ENCODE measurements at places on chromosomes 12 and 14. TPM values are rescaled to one million over a fixed set of nuclear protein-coding genes. Genes with fewer than 3 reads are reported as not detected.

DNA sequence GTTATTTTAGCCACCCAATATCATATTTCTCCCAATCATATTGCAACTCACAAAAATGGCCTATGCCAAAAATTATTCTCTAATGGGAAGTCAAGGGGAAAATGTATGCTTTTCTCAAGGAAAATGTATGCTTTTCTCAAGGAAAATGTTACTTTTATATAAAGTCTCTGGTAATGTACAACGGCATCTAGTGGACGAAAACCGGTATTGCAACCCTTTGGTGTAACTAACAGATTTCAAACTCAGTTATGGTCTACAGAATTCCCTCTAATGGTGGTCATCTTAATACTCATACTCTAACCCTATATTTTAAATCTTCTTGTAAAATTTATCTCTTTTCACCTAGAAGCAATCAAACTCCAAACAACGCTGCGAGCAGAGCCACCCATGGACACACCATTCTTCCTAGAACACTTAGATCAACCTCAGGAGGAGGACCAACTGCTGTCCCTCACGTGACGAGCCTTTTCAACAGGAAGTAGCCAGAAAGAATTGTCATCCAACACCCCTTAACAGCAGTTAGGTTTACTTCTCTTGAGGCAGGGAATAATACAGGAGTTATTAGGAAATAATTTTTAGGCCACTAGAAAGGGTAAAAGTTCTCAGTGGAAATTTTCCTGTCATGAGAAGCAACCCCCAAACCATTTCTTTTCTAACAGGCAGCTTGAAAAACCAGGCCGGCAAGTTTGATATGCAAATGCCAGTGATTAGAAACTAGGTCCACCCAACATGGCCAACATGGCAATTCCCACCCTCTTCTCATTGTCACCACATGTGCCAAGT lies 20.1 kb downstream of the APOBEC1 start:
- H3K4me3 ChIP-seq: no peak overlapping the region
- no peak overlapping the region for H3K27ac ChIP-seq
- H3K36me3 ChIP-seq: no peaks in the 10 kb centered on the region
- no peaks in the 10 kb centered on the region for H3K4me1 ChIP-seq

DNA sequence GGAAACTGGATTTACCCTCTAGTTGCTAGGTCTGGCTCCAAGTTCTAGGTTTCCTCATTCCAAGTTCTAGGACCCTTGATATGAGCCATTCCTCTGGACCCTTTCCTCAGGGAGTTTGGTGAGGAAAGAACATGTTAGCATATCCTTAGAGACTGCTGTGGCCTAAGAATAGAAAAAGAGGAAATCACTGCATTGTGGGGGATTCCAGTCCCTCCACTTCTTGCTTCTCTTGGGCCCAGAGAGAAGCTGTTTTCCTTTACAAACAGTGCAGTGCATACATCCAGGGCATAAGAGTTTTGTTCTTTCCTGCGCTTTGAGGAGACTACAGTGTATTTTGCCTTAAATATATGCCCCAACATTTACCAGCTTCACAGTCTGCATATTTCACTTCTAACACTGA lies 59.0 kb downstream of the LLPH start:
- H3K4me1 ChIP-seq: no peaks in the 10 kb centered on the region
- H3K4me3 ChIP-seq: no peak overlapping the region
- no peak overlapping the region for H3K27ac ChIP-seq

DNA sequence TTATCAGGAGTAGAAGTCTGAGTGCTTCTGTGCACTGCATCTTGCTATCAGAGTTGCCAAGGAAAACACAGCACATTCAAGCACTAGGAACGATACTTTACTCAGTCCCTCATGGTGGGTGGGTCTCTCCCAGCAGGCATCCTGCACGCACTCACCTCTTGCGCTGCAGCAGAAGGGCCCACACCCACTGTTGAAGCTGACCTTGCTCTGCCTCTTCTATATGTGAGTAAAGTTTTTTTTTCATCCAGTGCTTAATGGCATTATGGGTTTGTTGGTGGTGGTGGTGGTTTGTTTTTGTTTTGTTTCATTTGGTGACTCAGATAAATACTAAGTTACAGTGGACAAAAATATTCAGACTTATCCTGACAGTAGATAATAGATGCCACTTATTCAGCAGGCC lies 348.5 kb downstream of the EGLN3 start:
- no peak overlapping the region for H3K4me3 ChIP-seq
- no peaks in the 10 kb centered on the region for H3K36me3 ChIP-seq
- no peaks in the 10 kb centered on the region for H3K4me1 ChIP-seq

- H3K4me1 ChIP-seq: no peaks in the 10 kb centered on the region
- no peak overlapping the region for H3K4me3 ChIP-seq
- no peaks in the 10 kb centered on the region for H3K36me3 ChIP-seq
- no peak overlapping the region for H3K27ac ChIP-seq
- no peak for DNase-seq
Measured at GRCh38 chr12:57899010-57899662, 42.2 kb upstream of the ATP23 start.

Gene ZNF891
- total RNA-seq: 0.02 TPM

- no peak for DNase-seq
- H3K4me1 ChIP-seq: no peaks in the 10 kb centered on the region
- no peak overlapping the region for H3K27ac ChIP-seq
- H3K36me3 ChIP-seq: no peaks in the 10 kb centered on the region
- peaks cover 38% of the 10 kb centered on the region for H3K27me3 ChIP-seq
Measured at GRCh38 chr12:99372257-99372920, 275.2 kb upstream of the GARIN6 start.

DNA sequence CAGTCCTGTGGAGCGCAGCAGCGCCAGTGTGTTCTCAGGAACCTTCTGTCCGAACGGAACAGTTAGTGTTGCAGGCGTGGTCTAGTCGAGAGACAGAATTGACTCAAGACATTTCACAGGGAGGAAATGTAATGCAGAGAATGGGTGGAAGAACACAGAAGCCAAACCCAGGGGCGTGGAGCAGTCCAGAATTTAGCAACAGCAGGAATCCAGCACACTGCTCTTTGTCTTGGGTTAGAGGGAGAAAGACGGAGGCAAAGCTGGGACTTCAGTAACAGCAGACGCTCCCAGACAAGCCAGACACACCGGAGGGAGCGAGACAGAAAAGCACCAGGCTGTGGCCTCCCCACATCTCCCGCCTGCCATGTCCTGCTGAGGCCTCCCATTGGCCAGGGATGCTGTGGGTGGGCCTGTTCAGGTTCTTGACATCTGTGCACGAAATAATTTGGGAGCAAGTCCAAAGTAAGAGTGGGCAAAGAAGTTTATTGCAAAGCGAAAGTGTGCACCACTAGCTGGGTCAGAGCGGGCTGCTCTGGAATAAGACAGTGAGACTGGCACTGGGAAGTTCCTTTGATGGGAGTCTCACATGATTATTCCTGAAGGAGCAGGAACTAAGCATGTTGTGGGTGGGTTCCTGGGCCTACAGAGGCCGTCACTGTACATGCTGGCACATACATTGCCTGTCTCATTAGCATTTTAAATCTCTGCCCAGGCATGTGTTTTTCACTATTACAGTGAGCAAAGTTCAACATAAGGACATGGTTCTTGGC lies 339.3 kb upstream of the SFSWAP start:
- no peak overlapping the region for H3K4me3 ChIP-seq
- no peak for DNase-seq
- no peak overlapping the region for H3K27ac ChIP-seq
- no peaks in the 10 kb centered on the region for H3K4me1 ChIP-seq
- peaks cover 9% of the 10 kb centered on the region for H3K27me3 ChIP-seq
